Kidney (tissue), 22 donors: ENCODE measurements at places on chromosomes 6 and 20.

GRCh38 chr6:139323511-139324300 is 31.9 kb upstream of the TXLNB start:
- peak; percentile 71 for DNase-seq

DNA sequence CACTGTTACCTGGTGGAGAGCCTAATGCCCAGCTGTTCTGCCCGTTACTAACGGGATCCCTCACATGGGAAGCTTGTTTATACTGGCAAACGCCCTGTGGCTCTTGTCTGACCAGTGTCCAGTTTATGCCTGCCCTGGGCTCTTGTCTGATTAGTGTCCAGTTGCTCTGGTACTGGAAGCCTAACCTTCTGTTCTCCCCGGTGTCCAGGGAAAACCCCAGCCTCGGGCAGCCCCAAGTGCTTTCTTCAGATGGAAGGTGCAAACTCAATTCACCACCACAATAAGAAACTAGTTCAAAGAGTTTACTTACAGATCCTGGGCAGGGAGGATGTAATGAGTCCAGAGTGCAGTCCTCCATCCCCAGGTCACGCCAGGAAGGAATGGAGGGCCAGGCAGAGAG is 148.4 kb downstream of the TBXT start:
- DNase-seq, result no peak

DNA sequence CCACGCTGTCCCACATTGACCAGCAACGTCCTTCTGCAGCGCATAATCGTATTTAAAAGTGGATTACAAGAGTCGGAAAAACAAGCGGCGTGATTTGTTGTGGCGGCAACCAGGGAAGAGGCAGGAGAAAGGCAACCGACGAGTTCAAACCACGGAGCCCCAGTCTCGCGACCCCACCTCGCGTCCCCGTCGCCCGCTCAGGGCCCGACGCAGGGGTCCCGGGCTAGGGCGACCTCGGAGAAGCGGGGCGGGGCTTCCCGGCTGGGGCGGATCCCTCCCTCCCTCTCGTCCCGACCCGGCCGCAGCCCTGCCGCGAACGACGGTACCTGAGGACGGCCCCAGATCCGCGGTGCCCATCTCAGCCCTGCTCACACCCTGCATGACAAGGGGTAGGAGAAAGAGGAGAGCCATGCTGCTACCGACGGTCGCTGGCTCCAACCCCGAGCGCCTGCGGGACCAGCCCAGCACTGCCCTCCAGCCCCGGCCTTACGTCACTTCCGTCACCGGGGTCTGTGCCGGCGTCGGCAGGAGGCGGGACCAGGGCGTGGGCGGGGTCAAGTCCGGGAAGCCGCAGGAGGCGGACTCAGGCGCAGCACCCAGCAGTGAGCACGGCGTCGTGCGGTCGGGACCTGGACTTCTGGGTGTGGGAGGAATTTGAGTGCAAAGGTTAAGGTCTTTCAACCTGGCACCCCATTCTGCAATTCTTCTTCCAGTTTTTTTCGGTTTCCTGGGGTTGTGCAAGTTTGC is at the start of gene IFNGR1:
TSS of gene IFNGR1 (minus strand) at position 469 of the 747 bp plus-strand sequence. CDS start at position 411, 58 bp downstream.
- DNase-seq, result peak; percentile 97

DNA sequence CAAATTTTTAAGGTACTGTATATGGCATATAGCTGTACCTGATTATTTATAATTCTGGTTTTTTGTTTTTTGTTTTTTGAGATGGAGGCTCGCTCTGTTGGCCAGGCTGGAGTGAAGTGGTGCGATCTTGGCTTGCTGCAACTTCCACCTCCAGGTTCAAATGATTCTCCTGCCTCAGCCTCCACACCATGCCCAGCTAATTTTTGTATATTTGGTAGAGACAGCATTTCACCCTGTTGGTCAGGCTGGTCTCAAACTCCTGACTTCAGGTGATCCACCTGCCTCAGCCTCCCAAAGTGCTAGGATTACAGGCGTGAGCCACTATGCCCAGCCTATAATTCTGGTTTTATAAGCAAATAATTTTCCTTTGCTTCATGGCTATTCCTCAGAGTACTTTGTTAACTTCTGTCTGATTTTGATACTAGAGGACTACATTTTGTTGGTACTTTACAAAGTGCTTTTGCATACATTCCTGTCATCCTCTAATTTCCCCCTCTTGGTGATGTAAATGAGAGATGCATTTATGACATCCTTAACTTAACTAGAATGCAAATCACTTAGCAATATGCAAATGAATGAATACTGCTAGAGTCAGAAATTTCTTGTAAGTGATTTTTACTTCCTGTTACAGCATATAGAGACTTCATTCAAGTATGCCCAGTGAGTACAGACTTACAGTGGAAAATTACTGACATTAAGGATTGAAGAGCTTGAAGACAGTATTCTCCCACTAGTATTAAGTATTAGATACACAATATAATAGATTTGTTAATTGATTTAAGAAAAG is 35.7 kb upstream of the ARID1B start:
- DNase-seq, result no peak

- DNase-seq, result no peak
Observed at GRCh38 chr6:45923831-45924391, 91.7 kb downstream of the CLIC5 start.
